GM12864 (cell line): ENCODE measurements at places on chromosomes 2 and 18.

GRCh38 chr18:44309185-44309584 lies 371.5 kb upstream of the SETBP1 start:
- no peak for DNase-seq

DNA sequence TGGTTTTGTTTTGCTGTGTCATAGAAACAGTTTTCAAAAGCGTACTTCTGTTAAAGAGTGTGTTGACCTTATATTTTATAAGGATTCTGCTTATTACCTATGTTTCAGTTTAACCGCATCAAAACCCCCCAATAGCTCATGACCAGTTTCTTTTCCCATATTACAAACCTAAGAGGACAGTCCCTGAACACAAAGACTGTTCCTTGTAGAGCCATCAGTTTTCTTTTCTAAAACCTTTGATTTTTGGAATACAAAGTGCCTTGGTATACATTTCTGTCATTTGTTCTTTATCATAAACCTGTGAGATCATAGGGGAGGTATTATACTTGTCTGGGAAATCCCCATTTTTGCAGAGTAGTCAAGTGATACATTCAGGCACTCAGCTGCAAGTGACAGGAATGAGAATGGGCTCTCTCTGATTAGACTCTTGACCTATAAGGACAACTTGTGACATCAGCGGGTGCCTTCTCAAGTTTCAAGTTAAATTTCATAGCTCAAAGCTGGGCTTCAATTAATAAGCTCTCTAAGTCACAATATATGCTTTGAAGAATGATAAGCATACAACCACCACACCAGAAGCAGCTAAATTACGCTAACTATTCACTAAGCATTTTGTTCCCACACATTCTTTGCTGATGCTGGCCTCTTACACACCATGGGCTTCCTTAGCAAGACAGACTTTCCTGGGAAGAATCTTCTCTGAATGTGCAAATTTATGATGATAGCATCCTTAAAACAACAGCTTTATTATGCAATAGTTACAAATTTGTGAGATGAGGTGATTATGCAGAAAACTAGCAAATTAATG lies 97.5 kb upstream of the CD302 start:
- DNase-seq = peak; percentile 55

GRCh38 chr2:118130385-118130784 lies 42.1 kb downstream of the INSIG2 start:
- DNase-seq = no peak

DNA sequence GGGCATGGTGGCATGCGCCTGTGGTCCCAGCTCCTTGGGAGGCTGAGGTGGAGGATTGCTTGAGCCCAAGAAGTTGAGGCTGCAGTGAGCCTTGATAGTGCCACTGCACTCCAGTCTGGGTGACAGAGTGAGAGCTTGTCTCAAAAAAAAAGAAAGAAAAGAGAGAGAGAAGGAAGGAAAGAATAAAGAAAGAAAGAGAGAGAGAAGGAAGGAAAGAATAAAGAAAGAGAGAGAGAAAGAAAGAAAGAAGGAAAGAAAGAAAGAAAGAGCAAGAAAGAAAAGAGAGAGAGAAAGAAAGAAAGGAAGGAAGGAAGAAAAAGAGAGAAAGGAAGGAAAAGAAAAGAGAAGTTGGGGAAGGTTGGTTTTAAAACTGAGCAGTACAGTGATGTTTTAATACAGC lies 49.0 kb upstream of the ACSL3 start:
- no peak for DNase-seq

DNA sequence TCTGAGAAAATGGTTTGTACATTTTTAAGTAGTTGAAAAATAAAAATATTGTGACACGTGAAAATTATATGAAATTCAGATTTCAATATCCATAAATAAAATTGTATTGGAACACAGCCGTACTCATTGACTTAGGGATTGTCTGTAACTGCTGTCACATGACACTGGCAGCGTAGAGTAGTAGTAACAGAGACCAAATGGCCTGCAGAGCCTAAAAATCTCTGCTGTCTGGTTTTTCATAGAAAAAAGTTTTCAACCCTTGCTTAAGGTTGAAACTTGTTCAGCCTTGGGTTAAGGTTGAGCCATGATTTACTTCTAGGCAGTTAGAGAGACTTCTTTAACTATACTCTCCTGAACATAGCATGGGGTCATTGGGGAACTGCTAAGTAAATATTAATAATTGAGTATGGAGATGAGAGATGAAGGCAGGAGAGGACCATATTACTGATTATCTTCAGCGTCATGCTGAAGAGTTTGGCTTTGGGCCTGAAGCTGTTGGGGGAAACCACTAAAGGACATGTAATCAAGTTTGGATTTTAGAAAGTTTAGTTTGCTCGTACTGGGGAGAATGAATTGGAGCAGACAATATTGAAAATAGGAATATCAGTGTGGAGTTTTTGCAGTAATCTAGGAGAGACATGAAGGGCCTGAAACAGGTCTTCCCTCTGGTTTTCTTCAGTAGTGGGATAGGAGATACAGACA lies 16.2 kb downstream of the EML4 start:
- DNase-seq = no peak
